ENCODE measurements at places on chromosomes 7 and 10.

DNA sequence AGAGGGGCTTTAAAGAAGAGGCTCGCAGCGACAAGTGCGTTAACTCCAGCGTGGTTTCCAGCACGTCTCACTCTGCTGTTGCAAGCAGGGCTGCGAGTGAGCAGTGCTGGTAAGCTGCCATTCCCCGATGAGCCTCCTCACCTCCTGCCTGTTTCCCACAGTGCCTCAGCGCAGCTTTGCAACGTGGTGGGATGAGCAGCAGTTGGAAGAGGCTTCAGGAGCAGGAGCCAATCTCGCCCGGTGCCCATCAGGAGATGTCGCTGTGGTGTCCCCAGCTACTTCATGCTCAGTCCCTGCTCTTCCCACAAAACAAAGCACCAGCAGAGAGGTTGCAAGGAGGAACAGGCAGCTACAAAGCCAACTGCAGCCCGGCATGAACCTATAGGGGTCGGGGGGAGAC is 2.4 kb upstream of the ADARB2 start:
- DNase-seq: peak; percentile 49

DNA sequence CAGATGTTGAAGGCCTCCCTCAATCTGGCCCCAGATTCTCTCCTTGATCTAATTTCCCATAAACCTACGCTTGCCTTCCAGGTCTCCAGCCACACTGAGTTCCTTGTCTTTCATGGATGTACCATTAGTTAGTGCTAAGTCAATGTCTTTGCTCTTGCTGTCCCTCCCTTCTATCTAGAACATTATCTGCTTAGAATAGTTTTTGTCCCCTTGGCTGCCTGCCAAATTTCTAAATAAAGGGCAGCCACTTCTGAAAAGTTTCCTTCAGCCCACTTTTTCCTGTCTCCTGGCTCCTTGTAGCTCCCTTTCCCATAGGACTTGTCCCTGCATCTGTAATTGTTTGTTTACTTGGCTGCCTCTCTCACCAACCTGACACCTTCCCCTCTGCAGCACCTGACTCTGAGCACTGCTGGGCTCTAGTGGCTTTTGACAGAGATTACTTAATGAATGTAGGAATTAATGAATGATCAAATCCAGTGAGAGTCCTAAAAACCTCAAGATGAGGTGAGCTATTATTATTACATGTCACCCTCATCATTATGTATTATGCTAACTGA is 58.3 kb downstream of the CXCL12 start:
- DNase-seq: no peak

GRCh38 chr7:79897166-79897565 is 237.5 kb upstream of the GNAI1 start:
- no peak for DNase-seq

DNA sequence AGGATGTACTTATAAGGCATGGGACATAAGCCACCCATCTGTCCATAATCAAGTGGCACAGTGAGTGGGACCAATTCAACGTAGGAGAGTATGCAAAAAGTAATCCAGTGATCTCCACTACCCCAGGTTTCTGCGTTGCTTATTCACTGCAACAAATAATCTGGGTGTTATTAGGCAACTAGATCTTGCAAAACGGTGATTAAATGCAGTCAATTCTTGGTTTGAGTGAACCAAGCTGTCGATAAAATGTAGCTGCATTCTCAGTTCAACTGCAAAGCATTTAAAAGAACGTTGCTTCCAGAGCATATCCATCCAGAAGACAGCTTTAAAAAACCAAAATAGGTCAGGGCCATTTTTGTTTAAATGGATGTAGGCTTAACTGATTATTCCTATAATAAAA is 5.0 kb downstream of the LSMEM1 start:
- no peak for DNase-seq

- no peak for DNase-seq
These were observed 1.2 kb downstream of the TBXAS1 start for GRCh38 chr7:139830292-139830691.

- DNase-seq: no peak
These were observed 19.9 kb upstream of the STEAP2 start for GRCh38 chr7:90191648-90192047.

- no peak for DNase-seq
These were observed 180.8 kb downstream of the CCDC71L start for GRCh38 chr7:106480161-106480579.

- DNase-seq: no peak
These were observed 53.0 kb upstream of the HABP2 start for GRCh38 chr10:113499806-113500205.

DNA sequence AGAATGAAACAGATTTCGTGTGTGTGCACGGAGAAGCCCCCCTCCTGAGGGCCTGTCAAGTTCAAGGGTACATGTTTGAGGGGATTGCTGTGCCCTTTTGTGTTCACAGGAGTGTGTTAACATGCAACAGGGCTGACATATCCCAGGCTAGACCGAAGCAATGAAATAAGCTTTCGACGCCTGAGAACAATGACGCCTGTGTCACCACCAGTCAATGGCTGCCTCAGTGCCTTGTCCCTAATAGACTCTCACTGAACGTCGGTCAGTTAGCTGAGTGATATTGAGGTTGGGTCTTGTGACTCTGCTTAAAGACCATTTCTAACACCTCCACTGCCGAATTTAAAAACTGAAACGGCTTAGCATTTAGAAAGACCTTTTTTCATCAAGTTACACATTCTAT is 175.2 kb upstream of the TCF7L2 start:
- DNase-seq: peak; percentile 81

- DNase-seq: peak; percentile 43
These were observed 26.5 kb upstream of the CNTNAP2 start for GRCh38 chr7:146090023-146090645.

DNA sequence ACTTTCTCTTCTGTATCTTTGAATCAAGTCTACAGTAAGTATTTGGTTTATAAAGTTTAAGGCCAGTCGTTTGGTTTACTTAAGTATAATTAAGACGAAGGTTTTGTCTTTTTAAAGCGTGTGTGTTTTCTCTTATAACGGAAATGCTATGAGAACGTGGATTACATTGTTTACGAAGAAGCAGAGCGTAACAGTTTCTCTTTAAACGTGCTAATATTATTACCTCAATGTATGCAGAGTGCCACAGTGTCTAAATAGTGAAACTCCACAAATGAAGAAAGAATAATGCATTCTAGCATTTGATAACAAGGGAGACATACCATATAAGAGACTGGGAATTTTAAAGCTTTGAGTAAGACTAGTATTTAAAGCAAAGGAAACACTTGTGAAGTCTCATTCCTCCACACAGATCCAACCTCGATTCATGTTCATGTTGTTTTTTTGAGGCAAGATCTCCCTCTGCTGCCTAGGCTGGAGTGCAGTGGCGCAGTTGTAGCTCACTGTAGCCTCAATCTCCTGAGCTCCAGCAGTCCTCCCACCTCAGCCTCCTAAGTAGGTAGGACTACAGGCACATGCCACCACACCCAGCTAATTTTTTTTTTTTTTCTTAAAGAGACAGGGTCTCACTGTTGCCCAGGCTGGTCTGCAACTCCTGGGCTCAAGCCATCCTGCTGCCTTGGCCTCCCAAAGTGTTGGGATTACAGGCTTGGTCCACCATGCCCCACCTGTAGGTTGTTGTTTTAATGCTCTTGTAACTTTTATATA is 75.1 kb downstream of the ANKRD61 start:
- DNase-seq: peak; percentile 62

DNA sequence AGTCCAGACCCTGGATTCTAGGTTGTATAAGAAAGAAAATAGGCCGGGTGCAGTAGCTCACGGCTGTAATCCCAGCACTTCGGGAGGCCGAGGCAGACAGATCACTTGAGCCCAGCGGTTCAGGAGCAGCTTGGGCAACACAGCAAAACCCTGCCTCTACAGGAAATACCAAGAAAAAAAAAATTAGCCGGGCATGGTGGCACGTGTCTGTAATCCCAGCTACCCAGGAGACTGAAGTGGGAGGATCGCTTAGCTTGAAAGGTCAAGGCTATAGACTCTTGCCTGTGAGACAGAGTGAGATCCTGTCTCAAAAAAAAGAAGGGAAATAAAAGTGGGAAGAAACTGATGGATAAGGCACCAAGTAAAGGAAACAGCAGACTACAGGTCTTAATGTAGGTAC is 287.9 kb upstream of the KLF14 start:
- DNase-seq: no peak

DNA sequence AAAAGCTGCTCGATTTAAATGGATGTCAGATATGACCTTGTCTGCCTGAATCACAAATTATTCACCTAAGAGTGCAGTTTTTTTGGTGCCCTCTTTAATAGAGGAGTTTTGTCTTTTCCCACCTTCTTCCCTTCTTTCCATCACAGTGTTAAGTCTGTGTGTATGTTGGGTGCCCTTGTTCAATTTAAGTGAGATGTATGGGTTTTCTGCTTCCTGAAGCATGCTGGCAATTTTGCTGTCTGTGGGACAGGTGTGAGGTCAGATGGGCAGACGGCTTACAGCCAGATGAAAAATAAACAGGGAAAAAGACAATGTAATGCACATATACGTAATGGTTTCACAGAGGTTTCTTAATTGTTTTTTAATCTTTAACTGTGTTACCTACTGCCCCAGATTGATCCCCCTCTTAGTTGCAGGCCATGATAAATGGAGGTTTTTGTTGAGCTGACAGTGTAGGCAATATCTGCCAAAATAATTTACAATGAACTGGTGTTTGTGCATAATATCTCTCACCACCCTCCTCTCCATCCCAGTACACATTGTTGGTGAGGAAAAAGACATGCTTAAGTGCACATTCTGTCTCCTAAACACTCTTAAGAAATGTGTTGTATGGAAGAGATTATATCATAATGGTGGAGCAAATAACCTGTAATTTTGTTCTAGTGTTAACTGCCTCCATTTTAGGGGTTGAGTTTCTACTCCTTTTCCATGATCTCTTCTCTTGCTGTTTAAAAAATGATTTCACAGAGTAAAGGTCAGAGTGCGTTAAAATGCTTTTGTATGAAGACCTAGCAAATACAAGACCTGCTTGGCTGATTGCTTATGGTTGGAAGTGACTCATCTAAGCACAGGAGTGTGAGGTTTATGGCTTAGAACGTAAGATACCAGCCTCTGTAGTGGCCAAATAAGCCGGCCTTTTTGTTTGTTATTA is 123.9 kb downstream of the LRRC4 start:
- DNase-seq: no peak

GRCh38 chr7:88758381-88759229 is 895 bp upstream of the ZNF804B start:
- DNase-seq: peak; percentile 31

GRCh38 chr7:156450473-156450872 is 190.1 kb upstream of the RNF32 start:
- no peak for DNase-seq

- DNase-seq: no peak
These were observed 18.8 kb upstream of the MET start for GRCh38 chr7:116653204-116653603.

Data from pons (tissue), 1 donor.